ENCODE measurements at places on chromosomes 5 and 9. TPM values are rescaled to one million over a fixed set of nuclear protein-coding genes. Genes with fewer than 3 reads are reported as not detected.

DNA sequence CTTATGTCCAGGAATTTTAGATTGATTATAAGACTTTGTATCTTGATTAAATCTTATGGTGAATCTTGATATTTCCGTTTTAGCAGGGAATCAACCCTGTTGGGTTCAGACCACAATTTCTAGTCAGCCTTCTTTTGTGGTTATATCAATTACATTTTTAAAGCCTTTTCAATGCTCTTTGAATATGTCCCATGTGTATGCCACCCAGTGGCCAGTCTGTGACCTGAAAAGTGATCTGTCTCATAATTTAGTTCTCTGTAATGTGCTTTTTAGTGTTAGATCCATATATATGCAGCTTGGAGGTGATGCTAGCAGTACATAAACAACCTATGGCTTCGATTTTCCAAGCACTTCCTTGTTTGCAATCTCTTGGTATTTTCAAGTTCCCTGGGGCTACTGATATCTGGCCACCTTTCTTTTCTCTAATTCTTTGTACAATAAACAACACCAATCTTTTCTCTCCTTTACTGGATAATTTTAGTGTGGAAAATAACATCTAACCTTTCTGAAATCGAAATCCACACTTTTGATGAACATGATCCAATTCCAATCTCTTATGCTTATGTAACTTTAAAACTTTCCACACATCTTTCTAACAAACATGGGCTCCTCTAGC is 28.8 kb downstream of the PDE8B start:
- DNase-seq = no peak

Gene NDST1
- total RNA-seq = 143 TPM

Gene KIF24
- 0.46 TPM for total RNA-seq

DNA sequence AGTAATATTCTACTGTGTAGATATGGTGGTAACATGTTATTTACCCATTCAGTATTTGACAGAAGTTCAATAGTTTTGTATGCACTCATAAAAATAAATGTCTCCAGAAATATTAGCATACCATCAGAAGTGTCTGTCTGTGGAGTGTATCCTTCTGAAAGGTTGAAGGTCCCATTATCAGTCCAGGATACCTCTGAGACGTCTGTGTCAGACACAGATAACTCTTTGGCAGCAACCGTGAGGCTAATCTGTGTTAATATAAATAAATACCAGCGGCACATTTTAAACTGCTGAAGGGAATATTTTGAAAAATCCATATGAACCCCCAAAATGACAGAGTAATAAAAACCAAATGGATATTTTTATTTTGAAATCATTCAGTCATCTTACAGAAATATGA is 11.9 kb upstream of the ZNF622 start:
- no peak for DNase-seq

Gene SHISAL2B
- not detected for total RNA-seq

DNA sequence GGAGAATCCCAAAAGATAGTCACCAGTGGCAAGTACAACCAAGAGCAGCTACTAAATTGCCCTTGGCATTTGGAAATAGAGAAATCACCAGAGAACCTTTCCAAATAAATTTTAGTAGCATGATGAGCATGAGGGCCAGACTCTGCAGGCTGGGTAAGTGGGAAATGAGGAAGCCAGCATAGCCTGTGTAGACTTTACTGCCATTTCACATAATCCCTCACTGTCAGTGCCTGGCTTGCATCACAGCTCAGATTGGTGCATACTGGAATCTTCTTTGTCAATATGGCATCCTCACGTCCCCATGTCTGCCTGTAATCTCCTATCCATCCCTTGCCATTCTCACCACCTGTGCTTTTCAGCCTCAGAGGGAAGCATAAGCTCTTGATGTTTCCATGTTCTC is 14.5 kb downstream of the GRAMD2B start:
- no peak for DNase-seq

- no peak for DNase-seq
These were observed 11.4 kb downstream of the TTC1 start for GRCh38 chr5:160020266-160020770.

- DNase-seq = no peak
These were observed 213.3 kb upstream of the ZNF462 start for GRCh38 chr9:106649664-106650063.

Gene FST
- total RNA-seq = 4.2 TPM

GRCh38 chr9:136808075-136808805 is 492 bp downstream of the RABL6 start:
- peak; percentile 81 for DNase-seq

Measured in upper lobe of right lung (tissue), 1 donor.